ENCODE measurements at places on chromosomes 3 and 15.

DNA sequence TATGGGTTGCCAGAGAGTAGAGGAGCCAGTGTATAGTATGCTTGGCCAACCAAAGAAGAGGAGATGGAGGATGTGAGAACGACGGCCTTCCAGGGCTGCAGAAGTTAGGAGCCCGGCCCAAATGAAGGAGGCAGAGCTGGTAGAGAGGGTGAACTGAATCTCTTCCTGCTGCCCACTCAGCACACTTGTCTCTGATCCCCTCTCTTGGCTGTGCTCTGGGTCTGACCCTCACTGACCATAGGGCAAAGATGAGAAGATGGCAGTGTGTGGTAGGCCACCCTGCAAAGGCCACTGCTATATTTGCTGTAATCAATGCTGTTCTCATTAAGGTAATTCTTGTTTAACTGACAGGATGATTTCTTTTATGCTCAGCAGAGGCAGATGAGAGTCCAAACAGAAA lies 256.0 kb downstream of the OCA2 start:
- DNase-seq = no peak

GRCh38 chr15:31352911-31353811 lies 26.5 kb downstream of the KLF13 start:
- peak; percentile 66 for DNase-seq

GRCh38 chr3:107184375-107184774 lies 192.9 kb upstream of the CCDC54 start:
- DNase-seq = no peak

- DNase-seq = no peak
Observed at GRCh38 chr3:105608623-105609022, 241.9 kb downstream of the ALCAM start.

DNA sequence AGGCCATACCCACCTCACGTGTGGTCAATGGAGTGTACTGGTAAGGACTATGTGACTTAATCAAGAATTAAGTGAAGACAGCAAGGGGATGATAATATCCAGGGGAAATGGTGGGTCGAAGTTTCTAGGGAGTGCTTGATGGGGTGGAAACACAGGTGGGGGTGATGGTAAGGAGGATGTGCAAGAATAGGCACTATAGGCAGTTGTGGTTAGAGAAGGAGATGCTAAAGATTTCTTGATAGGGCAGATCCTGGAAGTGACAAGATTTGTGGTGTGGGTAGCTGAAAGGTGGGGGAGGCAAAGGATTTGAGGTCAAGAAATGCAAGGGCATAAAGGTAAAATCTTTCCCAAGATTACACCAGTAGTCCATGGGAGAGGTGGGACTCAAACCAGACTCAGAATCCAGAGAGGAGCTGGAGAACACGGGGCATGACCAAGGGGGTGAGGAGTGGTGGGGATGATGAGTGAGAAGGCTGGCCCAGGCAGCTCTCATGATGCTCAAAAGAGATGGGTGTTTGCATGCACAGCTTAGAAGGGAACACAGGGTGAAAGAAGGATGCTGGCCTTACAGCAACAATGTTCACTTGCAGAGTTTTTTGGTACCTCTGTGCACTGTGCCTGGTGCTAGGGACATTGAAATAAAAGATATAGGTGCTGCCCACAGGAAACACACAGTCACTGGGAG lies 78.4 kb downstream of the CCR1 start:
- no peak for DNase-seq

DNA sequence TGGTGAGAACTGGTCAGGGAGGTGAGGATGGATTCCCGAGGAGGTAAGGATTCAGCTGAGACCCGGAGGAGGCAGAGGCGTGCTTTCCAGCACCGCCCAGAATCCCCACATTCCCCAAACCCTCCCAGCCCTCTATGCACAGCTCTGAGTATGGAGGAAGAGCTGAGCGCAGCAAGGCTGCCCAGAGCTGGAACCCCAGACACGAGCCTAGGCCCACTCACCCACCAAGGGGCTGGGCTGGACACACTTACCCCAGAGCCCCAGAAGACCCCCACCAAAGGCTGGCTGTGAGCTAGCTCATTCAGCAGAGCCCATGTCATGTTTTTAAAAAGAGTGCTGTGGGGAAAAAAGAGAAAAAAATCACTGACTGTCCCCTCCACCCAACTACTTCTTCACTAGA lies 271.5 kb downstream of the XXYLT1 start:
- DNase-seq = no peak

GRCh38 chr3:72738752-72739530 lies 109.3 kb downstream of the SHQ1 start:
- peak; percentile 66 for DNase-seq

- DNase-seq = no peak
Observed at GRCh38 chr3:149678351-149678950, 20.6 kb upstream of the WWTR1 start.

DNA sequence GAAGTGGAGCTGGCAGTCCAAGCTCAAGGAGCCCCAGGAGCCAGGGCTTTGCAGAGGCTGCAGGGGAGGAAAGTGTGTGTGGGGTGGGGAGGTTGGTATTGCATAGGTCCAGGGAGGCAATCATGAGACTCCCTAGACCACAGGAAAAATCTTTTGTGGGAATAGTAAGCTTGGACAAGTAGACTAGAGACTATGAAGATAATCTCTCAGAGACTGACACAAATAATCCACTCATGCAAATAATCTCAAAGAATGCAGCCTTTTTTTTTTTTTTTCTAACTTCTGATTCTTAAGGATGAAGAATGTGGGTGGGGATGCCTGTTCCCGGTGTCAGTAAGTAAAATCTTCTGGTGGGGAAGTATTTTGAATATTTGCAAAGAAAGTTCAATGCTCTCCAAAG lies 113.7 kb downstream of the GREM1 start:
- DNase-seq = no peak

- DNase-seq = no peak
Observed at GRCh38 chr3:23682646-23683045, 123.1 kb upstream of the UBE2E1 start.

GRCh38 chr15:41367418-41367817 lies 34.7 kb downstream of the NUSAP1 start:
- DNase-seq = no peak

DNA sequence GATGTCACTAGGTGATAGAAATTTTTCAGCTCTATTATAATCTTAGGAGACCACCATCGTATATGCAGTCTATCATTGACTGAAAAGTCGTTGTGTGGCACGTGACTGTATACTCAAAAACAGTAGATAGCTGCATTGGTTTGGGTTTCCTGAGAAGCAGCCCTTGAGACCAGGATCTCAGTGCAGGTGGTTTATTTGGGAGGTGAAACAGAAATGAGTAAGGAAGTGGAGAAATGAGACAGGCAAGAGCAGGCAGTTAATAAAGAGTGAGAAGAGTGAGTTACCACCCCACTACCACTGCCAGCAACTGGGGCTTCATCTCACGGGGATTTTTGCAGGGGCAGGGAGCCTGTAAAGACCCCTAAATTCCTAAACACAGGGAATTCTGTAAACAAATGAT lies 221.0 kb downstream of the SHQ1 start:
- DNase-seq = no peak

GRCh38 chr3:23864931-23865330 lies 51.9 kb downstream of the NKIRAS1 start:
- no peak for DNase-seq

DNA sequence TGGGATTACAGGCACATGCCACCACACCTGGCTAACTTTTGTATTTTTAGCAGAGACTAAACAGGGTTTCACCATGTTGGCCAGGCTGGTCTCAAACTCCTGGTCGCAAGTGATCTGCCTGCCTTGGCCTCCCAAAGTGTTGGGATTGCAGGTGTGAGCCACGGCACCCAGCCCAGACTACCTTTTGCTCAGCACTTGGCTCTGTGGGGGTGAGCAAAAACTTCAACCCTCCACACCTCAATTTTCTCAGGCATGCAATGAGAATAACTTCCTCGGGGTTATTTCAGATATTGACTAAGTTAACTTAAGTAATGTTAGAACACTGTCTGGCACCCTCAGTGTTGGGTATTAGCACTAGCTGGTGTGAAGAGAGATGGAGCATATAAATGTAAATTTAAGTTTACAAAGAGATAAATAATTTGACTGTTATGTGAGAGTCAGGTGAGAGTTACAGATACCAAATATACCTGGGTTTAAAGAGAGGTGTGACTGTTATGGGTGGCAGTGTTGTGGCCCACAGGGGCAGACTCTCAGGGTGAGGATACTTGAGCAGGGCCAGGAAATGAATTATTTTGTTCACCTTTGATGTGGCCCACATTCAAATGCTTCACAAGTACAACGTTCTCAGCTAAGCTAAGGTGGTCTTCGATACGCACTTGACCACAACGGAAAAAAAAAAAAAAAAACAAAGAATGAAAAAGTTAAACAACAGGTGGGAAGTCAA lies 29.0 kb downstream of the CPOX start:
- DNase-seq = no peak

GRCh38 chr15:40894681-40895448 lies 615 bp downstream of the VPS18 start:
- DNase-seq = peak; percentile 58

DNA sequence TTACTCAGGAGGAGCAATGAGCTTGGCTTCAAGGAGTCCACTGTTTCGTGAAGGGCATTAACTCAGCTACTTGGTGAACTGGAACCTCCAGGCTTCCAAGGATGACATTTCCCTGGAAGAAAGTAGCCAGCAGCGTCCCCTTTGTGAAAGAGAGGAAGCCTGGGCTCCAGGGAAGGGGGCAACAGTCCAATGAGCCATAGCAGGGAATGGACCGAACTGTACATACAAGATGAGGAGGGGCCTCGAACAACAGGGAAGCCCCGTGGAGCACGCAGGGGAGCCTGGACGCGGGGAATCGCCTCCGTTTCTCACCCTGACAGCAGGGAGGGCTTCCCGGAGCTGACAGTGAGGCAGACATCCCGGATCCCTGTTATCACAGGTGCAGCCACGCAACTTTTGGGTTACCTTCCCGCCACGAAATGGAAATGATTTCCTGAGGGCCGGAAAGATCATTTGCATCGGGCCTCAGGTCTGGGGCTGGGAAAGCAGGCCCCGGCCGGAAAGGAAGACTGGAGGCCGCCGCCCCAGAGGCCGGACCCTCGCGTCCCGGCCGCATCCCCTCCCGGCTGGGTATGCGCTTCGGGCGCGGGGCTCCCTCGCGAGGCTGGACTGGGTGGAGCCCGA lies 475 bp upstream of the SPINT1 start:
- DNase-seq = no peak

- DNase-seq = no peak
Observed at GRCh38 chr3:31248563-31248992, 284.1 kb upstream of the STT3B start.

DNA sequence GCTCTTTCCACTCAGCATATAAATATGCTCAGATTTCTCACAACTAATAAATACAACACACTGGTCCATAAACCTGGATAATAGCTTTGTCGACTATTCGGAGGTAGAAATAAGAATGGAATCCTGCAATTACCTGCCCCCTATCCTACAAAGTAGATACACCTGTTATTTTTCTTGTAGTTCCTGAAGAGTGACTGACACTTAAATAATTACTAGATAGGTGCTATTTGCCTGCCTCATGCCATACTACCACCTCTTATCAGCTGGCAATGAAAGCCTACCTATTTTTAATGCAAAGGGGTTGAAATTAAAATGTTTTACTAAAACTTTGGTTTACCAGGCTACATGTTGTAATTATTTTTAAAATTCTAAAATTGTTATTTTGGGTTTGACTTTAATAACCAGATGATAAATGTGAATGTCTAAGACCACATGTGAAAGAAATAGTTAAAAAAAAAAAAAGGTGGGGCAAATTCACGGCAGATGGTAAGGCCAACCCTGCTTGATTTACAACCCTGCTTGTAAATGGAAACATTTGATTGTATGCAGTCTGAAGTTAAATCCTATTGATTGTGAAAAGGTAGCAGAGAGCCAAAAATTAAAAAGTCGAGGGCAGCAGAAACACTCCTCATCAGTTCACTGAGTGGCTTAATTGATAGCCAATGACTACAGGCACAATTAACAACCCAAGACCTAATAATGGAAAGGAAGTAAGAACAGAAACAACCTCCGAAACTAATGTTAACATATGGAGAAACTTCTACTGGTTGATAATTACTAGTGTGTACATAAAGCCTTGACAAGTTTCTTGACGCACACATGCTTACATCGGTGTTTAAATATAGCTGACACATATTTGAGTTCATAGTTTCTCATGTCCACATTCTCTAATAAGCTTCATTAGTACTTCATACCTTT lies 8.9 kb downstream of the PEAK1 start:
- no peak for DNase-seq

Measured in left colon (tissue), 2 donors.